ENCODE measurements at places on chromosomes 4 and X.

- no peak for DNase-seq
Observed at GRCh38 chr4:85808864-85809263, 333.9 kb downstream of the ARHGAP24 start.

DNA sequence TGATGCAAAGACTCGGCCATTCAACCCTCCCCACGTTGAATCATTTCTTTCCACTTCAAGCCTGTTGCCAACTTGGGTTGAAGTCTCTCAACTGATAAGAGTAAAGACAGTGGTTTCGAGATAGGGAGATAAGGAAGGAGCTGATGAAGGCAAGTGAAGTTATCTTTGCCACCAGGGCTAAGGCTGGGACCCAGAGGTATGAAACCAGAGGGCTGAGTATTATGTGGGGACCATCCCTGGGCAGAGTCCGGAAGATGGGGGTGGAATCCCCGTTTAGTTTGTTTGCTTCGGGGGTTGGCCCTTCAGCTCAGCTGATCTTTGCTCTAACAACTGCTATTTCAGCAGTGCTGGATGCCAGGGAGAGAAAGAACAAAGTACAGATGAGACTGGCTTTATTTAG, 2.3 kb upstream of the XPNPEP2 start:
- DNase-seq, result no peak

GRCh38 chrX:44054863-44055601, 81.8 kb upstream of the NDP start:
- no peak for DNase-seq

DNA sequence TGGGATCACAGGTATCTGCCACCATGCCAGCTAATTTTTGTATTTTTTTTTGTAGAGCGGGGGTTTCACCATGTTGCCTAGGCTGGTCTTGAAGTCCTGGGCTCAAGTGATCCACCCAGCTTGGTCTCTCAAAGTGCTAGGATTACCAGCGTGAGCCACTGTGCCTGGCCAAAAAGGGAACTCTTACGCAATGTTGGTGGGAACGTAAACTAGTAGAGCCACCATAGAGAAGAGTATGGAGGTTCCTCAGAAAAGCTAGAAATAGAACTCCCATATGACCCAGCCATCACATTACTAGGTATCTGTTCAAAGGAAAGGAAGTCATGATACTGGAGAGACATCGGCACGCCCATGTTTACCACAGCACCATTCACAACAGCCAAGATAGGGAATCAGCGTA, 85.9 kb downstream of the PRKX start:
- DNase-seq, result no peak

- no peak for DNase-seq
Observed at GRCh38 chr4:113232194-113232593, 182.7 kb downstream of the ANK2 start.

All from activated CD8-positive, alpha-beta memory T cell treated with anti-CD3 and anti-CD28 coated beads for 48 hours (primary cell).